ENCODE measurements at places on chromosomes 3 and 15. TPM values are rescaled to one million over a fixed set of nuclear protein-coding genes. Genes with fewer than 3 reads are reported as not detected.

DNA sequence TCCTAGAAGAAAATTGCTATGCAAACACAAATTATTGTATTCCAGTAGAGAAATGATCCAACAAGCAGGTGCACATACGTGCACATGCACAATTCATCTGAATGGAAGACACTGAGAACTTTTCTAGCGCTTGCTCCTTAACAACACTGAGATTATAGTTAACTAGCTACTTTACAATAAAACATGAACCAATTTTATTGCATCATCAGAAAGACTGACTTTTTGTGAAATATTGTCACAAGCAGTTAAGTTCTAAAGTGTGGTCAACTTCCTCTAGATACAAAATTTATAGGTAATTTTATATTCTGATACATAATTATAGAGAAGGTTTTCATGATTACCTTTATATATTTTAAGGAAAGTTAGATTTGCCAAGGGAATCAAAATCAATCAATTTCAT lies 135.4 kb downstream of the ABI3BP start:
- DNase-seq, result no peak

The SLC12A1 gene
- polyA plus RNA-seq, result not detected

GRCh38 chr3:189937302-189938127 lies 183.2 kb downstream of the P3H2 start:
- no peak for DNase-seq

DNA sequence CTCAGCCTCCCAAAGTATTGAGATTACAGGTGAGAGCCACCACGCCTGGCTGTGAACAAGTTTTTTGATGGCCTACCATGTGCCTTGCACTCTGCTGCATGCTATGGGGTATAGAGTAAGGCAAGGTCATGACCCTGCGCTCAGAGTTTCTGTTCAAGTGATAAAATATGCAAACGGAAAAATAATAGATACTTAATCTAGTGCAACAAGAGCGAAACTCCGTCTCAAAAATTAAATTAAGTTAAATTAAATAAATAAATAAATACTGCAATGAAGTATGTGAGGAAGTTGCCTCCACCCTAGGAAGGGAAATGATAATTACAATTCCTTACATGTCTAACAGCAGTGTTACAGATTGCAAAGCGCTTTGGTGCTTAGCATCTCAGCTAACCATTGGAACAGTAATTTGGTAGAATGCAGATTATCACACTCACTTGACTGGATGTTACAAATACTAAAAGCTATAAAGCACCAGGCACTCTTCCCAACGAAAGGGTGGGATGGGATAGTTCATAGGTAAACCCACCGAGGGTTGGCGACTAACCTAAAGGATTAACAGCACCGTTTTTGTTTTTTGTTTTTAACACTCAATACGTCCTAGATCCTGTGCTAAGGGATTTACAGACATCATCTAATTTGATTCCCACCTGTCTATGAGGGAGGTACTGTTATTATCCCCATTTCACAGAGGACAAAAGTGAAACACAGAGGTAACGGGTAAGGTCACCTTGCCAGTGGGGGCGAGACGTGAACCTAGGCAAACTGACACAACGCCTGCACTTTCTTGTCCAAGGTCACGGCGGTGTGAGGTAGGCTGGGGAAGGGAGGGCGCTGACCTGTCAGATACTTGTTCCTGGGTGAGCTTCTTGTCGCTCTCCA lies 793 bp upstream of the FANCD2 start:
- DNase-seq, result no peak

DNA sequence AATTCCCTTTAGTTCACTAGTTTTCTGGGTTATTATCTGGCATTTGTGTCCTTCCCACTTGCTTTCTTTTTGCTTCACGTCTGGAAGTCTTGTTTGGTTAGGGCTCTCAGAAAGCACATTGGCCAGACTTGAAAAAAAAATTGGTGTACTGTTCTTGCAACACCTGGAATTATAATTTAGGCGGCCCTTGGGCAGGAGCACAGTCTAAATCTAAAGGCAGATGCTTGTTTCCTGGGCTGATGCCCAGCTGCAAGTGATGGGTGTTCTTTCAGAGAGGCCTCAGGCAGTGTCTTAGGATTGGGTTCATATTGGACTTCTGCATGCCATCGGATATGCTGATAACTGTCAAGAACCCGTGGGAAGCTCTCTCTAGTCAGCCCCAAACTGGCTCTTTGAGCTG lies 521.5 kb downstream of the PDCD6IP start:
- DNase-seq, result no peak

Measured in naive thymus-derived CD8-positive, alpha-beta T cell (primary cell).